ENCODE measurements at places on chromosomes 12 and 14.

GRCh38 chr12:89765959-89766824, 57.6 kb upstream of the ATP2B1 start:
- no peak for DNase-seq

- DNase-seq: no peak
These were observed 826 bp upstream of the NRL start for GRCh38 chr14:24115422-24116127.

DNA sequence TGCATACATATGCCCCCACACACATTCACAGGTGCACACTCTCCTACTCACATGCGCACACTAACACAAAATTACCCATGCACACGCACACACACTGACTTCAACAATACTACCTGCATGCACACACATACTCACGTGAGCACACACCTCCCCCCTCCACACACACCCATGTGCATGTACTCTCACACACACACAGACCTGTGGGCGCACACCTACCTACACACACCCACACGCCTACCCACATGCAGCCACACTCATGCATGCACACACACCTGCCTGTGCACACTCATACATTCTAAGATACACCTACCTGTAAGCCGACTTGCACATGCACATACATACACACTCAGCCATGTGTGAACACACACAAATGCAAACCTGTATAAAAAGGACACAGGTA, 97.3 kb upstream of the GSC start:
- no peak for DNase-seq

DNA sequence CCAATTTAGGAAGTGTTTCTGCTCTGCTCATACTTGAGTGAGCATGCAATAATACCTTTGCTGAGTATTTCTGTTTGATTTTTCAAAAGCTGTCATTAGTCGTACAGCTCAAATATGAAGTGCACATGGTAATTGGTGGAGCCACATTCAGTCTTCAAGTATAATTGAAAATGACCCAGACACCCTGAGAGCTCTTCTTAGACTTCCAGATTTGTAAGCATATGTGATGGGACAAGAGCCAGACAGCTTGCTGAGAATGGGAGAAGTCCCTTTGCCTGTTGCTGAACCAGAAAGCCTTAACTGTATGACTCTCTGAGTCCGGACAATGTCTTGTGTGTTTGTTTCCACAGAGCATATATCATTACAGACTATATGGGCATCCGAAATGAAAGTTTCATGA, 307.3 kb downstream of the TMEM117 start:
- DNase-seq: no peak

DNA sequence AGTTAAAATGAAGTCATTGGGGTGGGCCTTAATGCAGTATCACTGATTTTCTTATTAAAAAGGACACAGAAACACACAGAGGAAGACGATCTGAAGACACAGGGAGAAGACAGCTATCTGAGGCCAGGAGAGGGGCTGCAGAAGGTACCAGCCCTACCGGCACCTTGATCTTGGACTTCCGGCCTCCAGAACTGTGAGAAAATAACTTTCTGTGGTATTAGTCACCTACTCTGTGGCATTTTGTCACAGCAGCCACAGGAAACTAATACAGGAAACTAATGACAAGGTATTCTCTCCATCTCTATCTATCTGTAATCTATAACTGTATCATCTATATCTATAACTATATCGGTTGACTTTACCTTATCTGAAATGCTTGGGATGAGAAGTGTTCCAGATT, 1149.5 kb downstream of the BCL11B start:
- no peak for DNase-seq

DNA sequence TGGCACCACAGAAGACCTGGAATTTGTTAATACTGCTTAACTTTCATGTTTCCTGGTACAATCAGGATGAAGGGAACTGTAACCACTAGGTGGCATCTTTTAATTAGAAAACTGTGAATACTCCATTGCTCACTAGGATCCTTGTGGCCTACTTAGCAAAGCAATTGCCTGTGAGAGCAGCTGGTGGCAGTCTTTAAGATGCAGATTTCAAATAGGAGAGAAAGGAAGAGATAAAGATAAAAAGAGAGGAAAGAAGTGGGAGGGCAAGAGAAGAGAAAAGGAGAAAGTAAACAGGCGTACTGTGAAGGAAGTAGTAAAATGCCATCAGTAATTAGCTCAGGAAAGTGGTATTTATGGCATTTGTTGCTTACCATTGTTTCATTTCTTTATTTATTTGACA, 114.5 kb downstream of the RAD51B start:
- peak; percentile 93 for DNase-seq

- no peak for DNase-seq
These were observed 135.6 kb upstream of the EVL start for GRCh38 chr14:99929601-99930000.

DNA sequence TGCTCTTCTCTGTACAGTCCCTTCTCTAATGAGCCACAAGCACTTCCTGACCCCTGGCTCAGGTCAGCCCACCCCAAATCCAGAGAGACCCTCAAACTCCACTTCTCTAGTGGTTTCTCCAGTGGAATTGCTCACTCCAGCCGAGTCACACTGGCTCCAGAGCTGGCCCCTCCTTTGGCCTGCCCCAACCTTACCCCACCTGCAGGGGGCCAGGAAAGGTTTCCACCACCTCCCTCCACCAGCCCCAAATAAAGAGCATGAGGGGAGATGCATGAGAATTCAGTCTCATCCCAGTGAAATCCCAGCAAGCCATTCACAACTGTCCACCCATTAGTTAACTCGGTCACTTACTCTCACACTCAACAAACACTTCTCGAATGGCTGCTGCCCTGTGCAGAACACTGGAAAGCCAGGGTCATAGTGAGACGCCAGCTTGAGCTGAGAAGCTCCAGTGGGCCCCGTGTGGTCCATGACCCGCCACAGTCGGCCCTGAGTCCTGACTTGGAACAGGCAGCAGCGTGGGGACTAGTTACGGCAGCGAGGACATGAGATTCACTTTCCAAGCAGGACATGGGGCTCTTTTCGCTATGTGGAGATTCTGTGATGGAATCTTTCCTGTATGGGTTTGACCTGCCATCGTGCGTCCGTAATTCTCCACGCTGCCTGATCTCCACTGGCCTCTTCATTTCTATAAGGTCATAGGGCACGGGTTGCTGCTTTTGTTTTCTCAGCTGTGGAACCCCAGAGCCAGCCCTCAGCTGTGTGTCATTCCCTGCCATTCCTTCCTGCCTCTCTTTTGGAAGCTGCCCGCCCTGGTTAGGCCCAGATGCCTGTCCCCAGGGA, 44.2 kb downstream of the SLC6A12 start:
- no peak for DNase-seq

DNA sequence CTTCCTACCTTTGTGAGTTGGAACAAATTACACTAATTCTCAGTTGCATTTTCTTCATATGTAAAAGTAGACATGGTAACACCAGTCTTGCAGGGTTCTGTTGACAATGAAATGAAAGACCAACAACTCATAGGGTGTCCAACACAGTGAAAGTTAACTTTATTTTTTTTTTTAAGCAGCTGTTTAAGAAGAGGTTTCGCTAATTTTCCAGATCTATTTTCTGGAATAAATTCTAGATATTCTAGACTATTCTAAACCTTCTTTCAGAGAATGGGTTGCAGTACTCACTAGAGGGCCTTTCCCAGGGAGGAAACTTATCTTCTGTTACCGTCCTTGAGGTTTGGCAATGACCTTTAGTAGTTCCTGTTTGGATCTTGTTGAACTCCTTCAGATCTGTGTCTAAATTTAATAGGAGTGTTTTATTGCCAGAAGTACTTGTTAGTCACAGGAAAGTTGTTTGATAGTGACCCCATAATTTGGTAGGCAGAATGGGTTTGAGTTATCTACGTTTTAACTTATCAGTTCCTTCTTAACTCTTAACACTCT, 2.8 kb upstream of the ART4 start:
- peak; percentile 87 for DNase-seq

- DNase-seq: no peak
These were observed 34.7 kb downstream of the C12orf75 start for GRCh38 chr12:105365231-105365630.

DNA sequence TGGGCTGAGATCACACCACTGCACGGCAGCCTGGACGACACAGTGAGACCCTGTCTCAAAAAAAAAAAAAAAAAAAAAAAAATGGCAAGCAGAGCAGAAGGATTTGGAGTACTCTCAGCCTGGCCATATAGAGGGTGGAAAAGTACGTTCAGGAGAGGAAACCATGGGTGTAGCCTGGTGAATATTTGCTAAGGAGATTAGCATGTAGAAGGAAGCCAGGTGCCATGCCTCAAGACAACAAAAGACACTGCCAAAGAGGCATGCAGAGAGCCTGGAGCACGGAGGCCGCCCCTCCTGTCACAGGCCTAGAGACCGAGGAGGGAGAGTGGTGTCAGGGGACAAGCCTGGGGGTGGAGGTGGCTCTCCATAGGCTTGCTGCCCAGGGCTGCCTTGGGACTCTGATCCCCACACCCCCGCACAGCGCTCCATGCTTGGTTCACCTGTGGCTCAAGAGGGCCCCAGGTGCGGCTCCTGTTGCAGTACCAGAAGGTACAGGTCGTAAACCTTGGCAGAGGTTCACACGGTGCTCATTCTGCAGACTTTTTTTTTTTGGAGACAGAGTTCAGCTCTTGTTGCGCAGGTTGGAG, 27.9 kb upstream of the DEGS2 start:
- no peak for DNase-seq

DNA sequence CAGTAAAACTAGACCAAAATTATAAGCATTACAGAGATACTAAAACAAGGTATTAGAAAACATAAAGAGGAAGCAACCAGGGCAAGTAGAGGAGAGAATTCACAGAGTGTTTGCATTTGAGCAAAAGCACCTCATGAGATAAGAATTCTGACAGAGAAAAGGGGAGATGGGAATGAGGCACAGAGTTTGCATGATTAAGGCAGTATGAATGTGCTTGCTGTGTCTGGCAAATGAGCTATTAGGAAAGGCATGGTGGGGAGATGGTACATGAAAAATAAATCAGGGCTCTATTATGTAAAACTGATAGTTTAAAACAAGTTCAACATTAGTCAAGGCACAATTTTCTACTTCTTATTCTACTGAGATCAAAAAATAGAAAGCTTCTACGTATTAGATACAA, 23.1 kb downstream of the GARIN6 start:
- DNase-seq: no peak

DNA sequence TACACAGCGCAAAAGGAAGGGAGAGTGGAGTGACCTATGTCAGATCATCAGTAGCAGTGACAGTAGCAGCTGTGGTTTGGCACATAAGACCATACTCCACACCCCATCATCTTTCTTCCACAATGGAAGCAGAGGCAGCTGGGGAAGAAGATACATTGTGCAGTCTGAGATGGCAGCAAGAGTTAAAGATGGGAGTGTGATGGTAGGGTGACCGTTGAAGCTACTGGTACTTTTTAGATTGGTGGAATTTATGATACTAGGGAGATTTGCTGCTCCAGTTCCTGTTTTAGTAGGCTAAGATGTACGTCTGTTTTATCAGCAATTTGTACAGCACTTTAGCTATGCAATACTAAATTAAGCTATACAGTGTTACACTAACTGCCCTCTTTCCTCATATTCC, 291.0 kb downstream of the FUT8 start:
- no peak for DNase-seq

GRCh38 chr14:69711065-69711464, 55.9 kb upstream of the SRSF5 start:
- DNase-seq: no peak

GRCh38 chr12:115811929-115812328, 465.6 kb downstream of the MED13L start:
- DNase-seq: no peak

DNA sequence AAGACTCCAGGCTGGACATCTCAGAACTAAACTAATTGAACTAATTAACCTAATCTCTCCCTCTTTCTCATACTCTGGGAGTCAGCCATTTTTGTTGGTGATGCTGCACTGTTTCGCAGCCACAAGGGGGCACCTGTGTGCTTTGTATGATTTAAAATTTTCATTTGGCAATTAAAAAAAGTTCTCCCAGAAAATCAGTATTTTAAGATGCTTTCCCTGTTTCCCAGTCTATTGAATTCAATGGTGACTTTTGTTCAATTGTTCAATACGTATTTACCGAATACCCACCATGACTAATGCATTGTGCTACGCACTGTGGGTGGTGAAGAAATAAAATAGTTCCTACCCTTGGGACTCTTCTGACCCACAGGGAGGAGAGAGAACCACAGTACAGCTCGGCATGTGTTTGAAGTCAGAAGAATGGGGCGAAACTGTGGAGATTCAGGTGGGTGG, 63.7 kb downstream of the ZNF664 start:
- peak; percentile 70 for DNase-seq

DNA sequence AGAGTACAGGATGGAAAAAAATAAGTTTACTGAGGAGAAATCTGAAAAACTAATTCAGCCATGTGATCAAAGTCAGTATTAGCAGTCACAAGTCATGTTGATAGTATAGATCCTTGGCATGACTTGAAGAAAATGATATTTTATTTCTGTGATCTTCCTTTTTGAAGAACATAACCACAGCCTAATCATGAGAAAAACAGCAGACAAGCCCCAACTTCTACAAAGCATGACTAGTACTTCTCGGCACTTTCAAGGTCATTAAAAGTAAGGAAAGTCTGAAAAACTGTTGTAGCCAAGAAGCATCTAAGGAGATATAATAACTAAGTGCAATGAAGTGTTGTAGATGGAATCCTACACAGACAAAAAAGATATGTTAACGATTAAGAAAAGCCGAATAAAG, 264.1 kb upstream of the FOXG1 start:
- no peak for DNase-seq

GRCh38 chr14:82710267-82710841, 1176.7 kb upstream of the SEL1L start:
- DNase-seq: peak; percentile 33

GRCh38 chr14:91367173-91368171, 50.1 kb downstream of the CCDC88C start:
- no peak for DNase-seq

- DNase-seq: peak; percentile 53
These were observed 211.4 kb upstream of the ABCD2 start for GRCh38 chr12:39830852-39831520.

DNA sequence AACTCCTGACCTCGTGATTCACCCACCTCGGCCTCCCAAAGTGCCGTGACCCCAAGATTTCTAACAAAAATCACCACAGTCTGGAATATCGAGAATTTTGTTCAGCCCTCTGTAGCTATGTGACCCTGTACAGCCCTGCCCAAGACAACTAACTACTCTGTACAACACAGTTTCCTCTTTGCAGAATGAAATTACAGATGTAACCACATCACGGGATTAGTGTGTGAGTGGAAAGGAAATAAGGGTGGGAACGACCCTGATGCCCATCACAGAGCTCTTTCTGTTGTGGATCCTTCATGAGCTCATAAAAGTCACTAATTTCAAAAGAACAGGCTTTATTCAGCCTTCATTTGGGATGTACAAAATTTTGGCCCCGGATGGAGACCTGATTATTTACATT, 50.5 kb upstream of the KRR1 start:
- no peak for DNase-seq
